ENCODE measurements at places on chromosomes 4 and X.
A peak's percentile ranks its signal among the peaks of the same experiment; 100 is the strongest.

DNA sequence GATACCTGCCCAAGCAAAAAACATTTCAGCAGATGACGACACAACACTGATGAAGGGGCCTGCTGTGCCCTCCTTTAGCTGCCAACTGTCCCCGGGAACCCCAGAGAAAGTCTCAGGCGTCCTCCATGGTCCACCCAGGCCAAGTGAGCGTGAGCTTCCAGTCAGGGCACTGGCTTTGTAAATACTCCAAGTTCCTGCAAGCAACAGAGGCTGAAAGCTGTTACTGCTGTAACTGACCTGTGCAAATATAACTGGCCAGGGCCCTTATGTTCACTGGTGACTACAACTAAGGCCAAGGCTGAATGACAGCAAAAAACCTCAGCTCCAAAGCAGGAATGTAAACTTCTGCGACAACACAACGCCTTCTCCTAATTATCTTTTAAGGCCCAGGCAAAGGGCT is 8.2 kb downstream of the WDR1 start:
- DNase-seq: no peak

DNA sequence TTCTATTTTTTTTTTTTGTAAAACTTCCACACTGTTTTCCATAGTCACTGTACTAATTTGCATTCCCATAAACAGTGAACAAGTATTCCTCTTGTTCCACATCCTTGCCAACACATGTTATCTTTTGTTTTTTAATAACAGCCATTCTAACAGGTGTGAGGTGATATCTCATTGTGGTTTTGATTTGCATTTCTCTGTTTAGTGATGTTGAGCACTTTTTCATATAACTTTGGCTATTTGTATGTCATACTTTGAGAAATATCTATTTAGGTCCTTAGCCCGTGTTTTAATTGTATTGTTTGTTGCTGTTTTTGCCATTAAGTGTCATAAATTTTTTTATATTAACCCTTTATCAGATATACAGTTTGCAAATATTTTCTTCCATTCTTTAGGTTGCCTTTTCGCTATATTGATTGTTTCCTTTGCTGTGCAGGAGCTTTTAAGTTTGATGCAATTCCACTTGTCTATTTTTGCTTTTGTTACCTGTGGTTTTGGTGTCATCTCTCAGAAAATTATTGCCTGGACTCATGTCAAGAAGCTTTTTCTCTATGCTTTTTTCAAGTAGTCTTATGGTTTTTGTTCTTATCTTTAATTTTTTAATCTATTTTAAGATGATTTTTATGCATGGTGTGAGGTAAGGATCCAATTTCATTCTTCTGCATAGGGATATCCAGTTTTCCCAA is 27.9 kb upstream of the NDNF start:
- no peak for DNase-seq

DNA sequence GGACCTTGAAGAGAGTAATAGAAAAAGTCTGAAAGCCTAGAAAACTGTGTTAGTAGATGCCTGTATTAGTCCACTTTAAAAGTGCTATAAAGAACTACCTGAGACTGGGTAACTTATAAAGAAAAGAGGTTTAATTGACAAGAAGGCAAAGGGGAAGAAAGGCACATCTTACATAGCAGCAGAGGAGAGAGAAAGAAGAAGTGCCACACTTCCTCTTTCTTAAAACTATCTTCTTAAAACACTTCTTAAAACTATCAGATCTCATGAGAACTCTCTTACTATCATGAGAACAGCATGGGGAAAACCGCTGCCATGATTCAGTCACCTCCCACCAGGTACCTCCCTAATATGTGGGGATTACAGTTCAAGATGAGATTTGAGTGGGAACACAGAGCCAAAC is 18.8 kb upstream of the COL25A1 start:
- no peak for DNase-seq

- DNase-seq: no peak
Measured at GRCh38 chrX:111914398-111915090, 38.6 kb downstream of the TRPC5OS start.

DNA sequence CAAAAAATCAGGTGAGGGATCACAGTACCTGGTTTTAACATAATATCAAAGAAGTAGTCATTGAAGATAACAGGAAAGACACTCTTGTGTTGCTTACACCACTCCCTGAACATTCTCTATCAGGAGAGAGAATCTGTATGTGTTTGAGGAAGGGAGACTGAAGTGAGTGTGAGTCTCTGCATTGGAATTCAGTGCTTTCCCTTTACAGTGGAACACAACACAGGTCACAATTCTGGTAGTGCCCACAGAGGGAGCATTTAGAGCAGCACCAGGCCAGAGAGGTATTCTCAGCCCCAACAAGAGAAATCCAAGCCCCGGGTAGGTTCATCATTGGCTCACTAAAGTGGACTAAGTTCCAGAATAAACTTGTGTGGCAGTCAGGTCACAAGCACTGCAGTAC is 64.7 kb upstream of the UBQLN2 start:
- no peak for DNase-seq

DNA sequence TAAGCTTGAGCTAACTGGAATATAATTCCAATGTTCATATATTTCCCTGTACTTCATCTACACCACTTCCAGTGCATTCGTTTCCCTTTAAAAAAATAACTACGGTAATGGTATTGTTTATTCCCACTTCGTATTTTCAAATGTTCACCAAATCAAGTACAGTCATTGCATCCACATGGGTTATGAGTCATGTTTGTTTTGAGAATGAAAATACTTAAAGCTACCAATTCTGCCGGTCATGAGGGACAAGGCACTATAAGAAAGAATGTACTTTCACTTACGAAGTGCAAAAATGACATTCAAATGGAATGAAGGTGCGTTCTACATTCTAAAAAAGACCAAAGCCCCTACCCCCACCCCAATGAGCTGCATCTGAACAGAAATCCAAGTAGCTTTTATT is 174.4 kb upstream of the FGF13 start:
- DNase-seq: no peak

DNA sequence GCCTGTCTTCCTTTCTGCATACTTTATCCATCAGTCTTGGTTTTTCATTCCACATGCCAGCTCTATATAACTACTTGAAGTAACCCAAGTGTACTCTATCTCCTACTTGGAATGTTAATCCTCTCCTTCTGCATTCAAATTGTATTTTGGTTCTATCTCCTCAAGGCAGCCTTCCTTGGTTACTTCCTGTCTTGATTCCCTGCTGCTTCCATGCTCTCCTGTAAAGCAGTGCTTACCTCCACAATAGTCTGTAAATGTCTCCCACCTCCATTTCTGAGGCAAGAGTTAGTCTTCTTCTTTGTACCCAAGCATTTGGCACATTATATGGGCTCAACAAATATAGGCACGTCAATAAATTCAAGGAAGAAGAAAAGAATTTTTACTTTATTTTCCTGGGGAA is 298.4 kb downstream of the ARHGAP24 start:
- no peak for DNase-seq

- DNase-seq: peak; percentile 16
Measured at GRCh38 chrX:118346258-118347094, 570 bp downstream of the WDR44 start.

GRCh38 chr4:73740353-73740778 is at the start of gene CXCL8:
CXCL8 (plus strand) TSS chr4:73740569; CDS start chr4:73740659, 90 bp downstream.
- peak; percentile 97 for DNase-seq

- DNase-seq: no peak
Measured at GRCh38 chrX:123871309-123871708, 11.5 kb downstream of the XIAP start.

GRCh38 chr4:178412455-178412854 is 970.2 kb upstream of the AGA start:
- no peak for DNase-seq

GRCh38 chr4:151206241-151207005 is 70.5 kb upstream of the PRSS48 start:
- DNase-seq: no peak

- DNase-seq: no peak
Measured at GRCh38 chrX:16394290-16394689, 227.0 kb downstream of the MAGEB17 start.

DNA sequence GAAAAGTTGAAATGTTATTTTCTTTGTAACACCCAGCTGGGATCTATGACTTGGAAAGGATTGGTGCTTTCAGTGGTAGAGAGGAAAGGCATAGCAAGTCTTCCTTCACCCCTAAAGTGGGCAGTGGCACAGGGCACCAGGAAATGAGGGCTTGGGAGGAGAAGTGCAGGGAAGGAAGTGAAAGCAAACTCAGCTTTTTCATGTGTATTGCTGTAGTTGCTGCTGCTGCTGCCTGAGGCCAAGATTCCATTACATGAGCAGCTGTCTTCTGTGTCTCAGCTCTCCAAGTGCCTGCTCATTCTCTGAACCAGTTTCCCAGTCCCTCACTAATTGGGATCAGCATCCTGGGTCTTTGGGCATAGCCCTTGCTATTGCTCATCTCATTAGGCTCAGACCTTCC is 2.6 kb downstream of the HCCS start:
- no peak for DNase-seq

DNA sequence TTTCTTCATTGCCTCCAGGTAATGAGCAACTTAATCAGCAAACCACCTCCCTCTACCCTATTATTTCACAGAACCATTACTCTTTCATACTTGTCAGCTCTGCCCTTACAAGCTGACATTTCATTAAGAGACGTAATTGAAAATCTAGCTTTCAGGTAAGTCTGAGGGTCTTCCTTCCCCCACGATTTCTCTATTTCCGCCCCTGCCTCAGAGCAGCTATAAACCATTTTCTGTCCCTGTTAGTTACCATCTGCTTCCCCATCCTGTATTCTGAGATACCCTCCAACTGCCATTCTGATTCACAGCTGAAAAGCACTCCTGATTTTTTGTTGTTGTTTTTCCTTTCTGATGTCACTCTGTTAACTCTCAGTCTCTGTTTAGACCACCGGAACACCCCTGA is 37.1 kb downstream of the SH3RF1 start:
- no peak for DNase-seq

DNA sequence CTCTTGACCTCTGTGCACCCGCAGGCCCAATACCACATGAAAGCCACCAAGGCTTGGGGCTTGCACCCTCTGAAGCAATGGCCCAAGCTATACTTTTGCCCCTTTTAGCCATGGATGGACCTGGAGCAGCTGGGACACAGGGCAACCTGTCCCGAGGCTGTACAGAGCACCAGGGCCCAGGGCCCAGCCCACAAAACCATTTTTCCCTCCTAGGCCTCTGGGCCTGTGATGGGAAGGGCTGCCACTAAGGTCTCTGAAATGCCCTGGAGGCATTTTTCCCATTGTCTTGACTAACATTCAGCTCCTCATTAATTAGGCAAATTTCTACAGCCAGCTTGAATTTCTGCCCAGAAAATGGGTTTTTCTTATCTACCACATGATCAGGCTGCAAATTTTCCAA is 79.9 kb upstream of the GABRA3 start:
- no peak for DNase-seq

- no peak for DNase-seq
Measured at GRCh38 chrX:84907324-84907968, 96.2 kb upstream of the APOOL start.

DNA sequence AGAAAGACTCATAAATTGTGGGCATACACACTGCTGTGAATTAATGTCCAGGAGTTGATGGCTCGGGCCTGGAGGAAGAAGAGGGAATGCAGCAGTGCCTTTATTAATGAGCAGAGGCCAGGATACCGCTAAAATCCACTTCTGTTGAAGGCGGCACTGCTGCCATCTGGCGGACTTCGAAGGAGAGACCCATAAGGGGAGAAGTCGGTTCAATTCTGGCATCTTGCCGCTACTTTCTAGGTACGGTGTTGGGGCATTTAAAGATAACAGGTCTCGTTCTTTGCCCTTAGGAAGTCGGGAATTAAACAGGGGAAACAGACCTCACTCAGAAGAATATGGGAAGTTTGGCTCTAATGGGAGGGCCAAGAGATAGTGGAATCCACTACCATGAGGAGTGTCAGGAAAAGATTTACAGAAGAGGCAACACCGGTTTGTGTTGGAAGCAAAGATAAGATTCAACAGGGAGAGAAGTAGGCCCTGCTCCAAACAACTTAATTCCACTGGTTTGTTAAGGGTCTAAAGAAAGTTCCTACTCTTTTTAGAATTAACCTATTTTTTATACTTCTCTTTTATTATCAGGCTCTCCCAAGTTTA is 133.6 kb upstream of the GIMD1 start:
- peak; percentile 58 for DNase-seq

- no peak for DNase-seq
Measured at GRCh38 chrX:87583679-87584078, 66.1 kb downstream of the KLHL4 start.

GRCh38 chr4:151709587-151709986 is 51.2 kb downstream of the GATB start:
- DNase-seq: no peak

GRCh38 chr4:178917756-178918155 is 1475.5 kb upstream of the AGA start:
- no peak for DNase-seq

GRCh38 chr4:89803915-89804314 is 33.0 kb downstream of the SNCA start:
- no peak for DNase-seq

DNA sequence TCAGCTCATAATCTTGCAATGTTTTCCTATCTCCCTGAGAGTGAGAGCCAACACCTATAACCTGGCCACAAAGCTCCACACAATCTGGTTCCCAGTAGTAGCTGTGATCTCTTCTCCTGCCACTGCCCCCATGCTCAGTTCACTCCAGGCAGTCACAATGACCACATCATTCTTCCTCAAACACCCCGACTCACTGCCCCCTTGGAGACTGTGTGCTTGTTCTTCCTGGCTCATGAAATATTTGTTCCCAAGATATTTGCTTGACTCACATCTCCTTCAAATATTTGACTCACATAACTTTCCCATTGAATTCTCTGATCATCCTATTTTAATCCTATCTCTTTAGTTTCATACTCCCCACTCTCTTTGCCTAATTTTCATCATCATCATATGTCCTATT is 173.7 kb downstream of the AREG start:
- DNase-seq: peak; percentile 59

DNA sequence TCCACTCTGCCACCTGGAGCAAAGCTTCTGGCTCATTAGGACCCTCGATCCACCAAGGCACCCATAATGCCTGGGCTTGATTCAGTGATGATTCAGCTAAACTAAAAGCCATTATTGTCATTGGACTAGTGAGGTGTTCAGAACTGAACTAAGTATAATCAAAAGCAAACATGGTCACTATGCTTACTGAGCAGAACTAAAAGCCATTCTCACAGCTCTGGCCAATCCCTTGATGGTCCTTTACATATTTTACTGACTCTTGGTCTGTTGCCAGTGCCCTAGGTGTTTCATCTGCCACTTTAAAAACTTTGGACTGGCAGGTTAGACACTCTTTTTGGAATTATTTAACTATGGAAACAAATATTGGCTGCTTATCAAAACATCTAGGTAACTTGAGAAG is 703.5 kb downstream of the FAT4 start:
- DNase-seq: no peak

- no peak for DNase-seq
Measured at GRCh38 chr4:56212774-56213173, 174.5 kb downstream of the AASDH start.

GRCh38 chr4:162522724-162523123 is 358.9 kb upstream of the FSTL5 start:
- no peak for DNase-seq

DNA sequence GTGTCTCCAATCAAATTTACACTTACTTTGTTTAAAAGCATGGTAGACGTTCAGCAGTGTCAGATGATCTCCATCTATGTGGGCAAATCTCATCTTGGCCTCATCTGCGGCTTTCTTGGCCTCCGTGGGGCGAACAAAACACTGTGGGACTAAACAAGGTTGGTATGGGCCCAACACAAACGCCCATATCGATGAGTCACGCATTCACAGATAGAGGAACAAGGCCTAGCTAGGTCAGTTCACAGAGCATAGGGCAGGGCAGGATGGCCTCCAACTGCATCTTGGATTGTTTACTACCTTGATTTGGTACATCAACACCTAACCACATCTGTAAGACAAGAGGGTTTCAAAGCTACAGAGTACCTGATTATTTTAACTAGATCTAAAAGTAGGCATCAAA is 47.3 kb downstream of the DHX15 start:
- no peak for DNase-seq
